ENCODE measurements at places on chromosomes 1 and 21.

DNA sequence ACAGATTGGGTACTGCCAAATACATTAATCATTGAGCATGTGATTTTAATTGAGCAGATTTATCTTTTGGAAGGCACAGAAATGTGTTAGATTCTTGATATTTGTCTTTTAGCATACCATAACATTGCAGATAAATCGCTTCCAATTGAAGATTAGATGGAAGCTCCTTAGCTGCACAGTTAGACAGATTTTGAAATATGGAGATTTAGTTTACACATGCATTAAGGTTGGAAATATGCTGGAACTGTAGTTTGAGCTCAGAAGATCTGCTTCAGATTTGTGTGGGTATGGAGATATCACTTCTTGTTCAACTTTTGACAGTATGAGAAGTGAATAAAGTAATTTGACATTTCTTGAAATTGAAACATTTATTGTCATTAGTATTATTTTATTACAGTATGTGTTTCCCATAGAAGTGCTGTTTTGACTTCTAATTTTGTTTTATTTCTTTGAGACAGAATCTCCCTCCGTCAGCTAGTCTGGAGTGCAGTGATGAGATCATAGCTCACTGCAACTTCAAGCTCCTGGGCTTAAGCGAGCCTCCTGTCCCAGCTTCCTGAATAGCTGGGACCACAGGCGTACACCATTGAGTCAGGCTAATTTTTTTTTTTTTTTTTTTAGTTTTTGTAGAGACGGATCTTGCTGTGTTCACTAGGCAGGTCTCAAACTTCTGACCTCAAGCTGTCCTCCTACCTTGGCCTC lies 29.1 kb downstream of the THRAP3 start:
- DNase-seq = no peak

GRCh38 chr1:162366671-162367070 lies 10.0 kb downstream of the SPATA46 start:
- no peak for DNase-seq

DNA sequence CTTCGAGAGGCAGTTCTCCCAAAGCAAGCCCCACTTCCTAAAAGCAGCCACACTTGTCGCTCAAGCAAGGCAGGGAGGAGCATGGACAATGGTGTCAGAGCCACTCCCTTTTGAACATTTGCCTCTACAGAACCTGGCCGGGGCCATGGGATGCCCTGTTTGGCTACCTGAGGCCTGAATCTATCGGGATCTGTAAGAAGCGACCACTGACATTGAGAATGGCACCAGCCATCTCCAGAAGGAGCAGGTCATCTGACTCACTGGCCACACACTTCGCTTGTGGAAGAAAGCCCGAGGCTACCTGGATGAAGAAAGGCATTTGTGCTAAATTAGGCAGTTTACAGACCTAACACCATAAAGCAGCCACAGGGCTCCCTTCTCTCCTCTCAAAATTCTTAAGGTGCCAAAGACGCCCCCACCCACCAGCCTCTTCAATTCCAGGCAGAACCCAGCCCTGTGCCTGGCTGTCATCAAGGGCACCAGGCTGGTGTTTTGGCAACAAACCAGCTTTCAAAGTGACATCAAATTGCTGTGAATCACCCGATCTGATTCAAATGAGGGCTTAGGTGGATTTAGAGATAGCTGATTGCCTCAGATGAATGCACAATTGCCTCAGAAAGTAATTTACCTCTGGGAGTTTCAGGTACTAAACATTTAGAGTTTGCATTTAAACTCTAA lies 104.8 kb downstream of the ETS2 start:
- no peak for DNase-seq

DNA sequence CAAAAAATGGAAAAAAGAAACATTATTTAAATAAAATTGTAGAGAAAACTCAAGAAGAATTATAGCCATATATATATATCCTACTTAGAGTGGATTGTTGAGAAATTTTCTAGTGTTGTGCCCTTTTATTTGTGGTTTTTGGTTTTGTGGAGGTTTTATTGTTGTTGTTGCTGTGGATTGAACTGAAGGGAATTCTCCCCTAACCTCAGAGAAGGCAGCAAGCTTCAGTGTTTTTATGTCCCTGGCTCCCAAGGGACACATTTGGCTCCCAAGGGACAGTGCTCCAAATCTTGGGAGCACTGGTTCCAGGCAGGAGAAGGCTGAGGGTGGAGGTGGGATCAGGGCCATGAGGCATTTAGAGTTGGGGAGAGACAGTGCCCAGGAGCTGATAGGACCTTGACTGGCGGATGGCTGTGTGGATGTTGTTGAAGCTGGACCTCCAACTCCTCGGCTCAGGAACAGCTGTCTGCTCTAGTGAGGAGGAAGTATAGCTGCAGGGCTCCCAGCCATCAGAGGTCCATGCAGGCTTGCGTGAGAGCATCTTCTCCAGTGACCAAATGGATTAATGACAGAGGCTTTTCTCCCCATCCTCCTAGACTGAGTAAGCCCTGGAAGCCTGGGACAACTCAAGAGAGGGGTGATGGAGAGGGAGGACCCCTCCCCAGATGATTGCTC lies 100.5 kb downstream of the TEX35 start:
- DNase-seq = no peak

DNA sequence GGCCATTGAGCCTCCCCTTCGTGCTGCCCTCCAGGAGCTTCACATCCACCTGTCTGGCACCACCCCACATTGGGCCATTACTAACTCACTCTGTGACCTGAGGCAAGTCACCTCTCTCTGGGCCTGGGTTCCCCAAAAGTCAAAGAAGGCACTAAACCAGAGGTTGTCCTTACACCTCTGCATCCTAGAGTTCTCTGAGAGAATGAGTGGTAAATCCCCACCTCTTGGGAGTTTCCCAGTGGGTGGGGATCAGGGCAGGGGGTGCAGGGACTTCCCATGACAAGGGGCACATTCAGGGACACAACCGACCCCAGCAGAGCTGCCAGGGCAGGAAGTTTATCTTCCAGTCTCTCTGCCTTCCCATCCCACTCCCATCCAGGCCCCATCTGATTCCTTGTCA lies 99.7 kb downstream of the EPHB2 start:
- no peak for DNase-seq

GRCh38 chr21:38503583-38503982 lies 5.3 kb upstream of the ERG start:
- DNase-seq = no peak

DNA sequence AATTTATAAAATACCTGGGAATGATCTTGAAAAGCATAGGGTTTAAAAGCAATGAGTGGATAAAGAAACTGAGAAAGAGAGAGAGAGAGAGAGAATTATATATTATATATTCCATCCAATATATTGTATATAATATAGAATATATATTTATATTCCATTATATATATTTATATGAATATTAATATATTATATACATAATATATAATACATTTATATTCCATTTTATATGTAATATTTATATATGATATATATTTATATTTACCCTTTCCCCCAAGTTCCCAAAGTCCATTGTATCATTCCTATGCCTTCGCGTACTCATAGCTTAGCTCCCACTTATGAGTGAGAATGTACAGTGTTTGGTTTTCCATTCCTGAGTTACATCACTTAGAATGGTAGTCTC lies 69.9 kb upstream of the SLC35F3 start:
- DNase-seq = no peak

- no peak for DNase-seq
Observed at GRCh38 chr1:6059866-6060265, 14.2 kb downstream of the KCNAB2 start.

- DNase-seq = no peak
Observed at GRCh38 chr1:183918589-183918988, 113.7 kb downstream of the RGL1 start.

GRCh38 chr1:220628431-220628830 lies 61.7 kb upstream of the C1orf115 start:
- DNase-seq = no peak

DNA sequence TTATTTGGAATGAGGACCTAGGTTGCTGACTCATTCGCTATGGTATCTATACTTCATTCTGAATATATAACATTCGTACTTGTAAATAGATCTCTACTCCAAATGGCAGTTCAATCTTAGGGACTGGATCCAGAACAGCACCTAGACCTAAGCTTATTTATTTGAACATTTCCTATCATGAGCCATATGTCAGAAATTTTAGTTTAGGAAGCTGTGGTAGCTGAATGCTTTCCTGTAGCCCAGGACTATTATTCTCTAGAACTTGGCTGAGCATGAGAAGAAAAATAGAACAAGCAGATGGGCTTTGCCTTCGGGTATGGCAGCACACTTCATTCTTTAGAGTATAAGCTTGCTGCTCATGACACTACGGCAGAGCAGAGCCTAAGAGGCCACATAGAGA lies 1114.4 kb upstream of the B3GALT2 start:
- no peak for DNase-seq

DNA sequence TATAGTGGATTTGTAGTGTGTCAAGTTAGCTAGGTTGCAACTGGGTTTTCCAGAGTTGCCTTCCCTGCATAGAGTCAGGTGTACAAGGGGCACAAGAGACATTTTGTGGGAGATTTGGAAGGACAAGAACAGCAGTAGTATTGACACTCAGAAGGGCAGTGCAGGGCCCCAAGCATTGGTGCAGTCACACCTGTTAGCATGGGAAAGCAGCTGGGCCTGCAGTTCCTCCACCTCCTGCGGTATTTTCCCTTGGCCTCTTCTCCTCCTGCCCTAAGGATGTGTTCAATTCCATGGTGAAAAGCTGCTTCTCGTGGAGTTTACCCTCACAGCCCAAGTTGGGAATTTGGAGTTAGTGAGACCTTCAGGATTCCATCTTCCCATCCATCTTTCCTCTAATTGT lies 47.1 kb upstream of the TRABD2B start:
- DNase-seq = no peak

DNA sequence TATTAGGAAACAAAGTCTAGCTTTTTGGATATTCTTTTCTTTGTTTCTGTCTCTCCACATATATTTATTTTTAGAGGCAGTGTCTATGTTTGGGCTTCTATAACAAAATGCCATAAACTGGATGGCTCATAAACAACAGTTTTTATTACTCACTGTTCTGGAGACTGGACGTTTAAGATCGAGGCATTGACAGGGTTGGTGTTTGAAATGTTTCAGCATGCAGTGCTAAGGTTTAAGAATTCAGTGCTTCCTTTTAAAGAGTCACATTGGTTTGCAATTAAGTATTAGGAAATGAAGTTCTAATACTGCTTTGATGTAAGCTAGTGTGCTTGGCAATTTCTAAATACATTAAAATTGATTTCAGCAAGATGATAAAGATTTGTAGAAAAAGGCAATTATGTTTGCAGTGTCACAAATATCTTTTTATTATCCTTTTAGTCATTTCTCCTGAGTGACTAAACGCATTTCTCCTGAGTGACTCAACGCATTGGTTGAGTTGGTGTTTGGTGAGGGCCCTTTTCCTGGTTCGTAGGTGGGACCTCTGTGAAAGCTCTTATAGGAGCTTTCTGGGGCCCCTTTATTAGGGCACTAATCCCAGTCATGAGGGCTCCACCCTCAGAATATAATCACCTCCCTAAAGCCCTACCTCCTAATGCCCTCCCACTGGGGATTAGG lies 317.0 kb downstream of the USP25 start:
- no peak for DNase-seq

- no peak for DNase-seq
Observed at GRCh38 chr1:240329443-240329842, 237.8 kb downstream of the FMN2 start.

DNA sequence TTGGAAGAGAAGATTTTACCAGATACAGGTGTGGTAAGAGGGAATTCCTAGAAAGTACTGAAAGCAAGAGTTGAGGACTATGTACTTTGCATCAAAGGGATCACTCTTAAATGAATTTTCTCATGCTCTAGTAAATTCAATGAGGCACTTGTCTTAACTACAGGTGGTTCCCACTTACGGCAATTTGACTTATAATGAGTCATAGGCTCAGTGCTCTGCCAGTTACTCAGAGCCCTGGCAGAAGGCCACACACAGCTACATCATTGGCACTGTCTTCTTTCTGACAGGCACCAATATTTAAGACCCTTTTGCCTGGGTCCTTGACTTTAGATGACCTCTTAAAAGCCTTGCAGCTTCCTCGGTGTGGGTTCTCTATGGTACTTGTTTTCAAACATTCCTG lies 15.9 kb upstream of the ADAMTS5 start:
- no peak for DNase-seq

DNA sequence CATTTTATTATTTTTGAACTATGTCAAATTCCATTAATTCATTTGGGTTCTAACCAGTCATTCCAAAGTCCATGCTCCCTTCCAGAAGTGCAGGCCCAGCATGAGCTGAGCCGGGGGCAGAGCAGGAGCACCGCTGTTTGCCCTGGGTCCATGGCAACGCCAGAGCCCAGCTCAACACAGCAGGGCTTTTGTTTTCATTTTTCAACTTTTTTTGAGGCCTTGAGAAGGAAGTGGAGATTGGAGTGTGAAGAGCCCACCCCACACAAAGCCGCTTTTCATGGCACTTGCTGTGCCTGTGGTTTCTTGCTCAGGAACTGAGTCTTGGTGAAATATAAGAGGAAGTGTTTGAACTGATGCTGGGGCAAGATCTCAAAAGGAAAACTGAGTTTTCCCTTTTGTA lies 13.2 kb upstream of the PRMT2 start:
- no peak for DNase-seq

- no peak for DNase-seq
Observed at GRCh38 chr1:88341447-88341846, 342.6 kb upstream of the PKN2 start.

- no peak for DNase-seq
Observed at GRCh38 chr1:215210167-215210566, 127.6 kb downstream of the KCNK2 start.

DNA sequence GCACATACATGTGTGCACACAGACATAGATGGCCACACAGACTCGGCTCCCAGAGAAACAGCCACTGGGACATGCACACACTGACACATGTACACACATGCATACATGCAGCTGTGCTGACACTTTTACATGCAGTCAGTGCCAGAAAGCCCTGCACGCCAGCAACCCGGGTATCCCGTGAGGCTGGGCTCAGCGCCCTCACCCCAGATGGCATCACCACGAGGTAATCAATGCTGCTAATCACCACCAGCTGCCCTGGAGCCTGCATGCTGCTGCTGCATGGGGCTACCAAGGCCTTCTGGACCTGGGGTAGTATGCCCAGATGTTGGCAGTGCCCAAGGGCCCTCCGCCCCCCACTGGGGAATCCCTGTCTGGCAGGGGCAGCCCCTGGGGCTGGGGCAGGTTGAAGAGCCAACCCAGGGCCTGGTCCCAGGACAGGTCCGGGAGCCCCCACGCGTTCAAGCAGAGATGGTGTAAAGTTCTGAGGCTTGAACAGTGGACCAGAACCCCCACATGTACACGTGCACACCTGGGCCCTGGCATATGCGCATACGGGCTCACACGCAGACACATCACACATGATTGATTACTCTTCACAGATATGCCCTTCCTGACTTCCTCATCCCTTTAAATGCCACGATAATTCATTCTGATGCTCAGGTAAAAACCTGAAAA lies 2.7 kb upstream of the COL16A1 start:
- no peak for DNase-seq

DNA sequence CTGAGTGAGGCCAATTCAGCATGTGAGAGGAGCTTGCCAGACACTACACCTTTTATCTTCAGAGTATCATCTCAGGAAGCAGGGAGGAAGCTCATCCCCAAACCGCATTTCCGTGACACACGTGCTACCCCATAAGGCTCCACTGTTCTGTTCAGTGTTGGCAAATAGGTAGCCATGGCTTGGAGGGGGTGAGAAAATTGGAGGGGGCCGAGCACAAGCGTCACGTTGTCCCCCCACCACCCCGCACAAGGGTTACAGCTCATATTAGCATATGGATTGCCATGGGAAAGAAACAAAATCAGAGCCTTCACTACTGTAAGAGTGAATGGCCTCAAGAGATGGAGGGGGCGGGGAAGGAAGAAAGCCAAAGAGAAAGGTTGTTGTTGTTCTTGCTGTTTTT lies 46.7 kb downstream of the OLIG1 start:
- no peak for DNase-seq

Data from stimulated activated CD8-positive, alpha-beta memory T cell treated with anti-CD3 and anti-CD28 coated beads, Interleukin-7, amount 100 ng/mL, for 48 hours (primary cell).